NCI-H524 treated with DMSO at 0.1 percent for 48 hours (cell line): ENCODE measurements at places on chromosomes 12 and 14.

DNA sequence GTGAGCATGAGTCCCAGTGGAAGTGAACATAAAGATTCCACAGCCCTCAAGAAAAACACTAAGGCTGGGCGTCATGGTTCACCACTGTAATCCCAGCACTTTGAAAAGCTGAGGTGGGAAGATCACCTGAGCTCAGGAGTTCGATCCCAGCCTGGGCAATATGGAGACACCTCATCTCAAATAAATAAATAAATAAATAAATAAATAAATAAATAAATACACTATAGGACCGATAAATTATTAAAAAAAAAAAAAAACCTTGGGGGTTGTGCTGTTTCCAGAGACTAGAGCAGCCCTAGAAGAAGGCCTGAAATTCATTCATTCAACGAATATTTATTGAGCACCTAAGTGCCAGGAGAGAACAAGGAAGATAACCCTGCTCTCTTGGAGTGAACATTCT lies 1.5 kb upstream of the KANSL2 start:
- no peak for DNase-seq

GRCh38 chr12:26795910-26796309 lies 37.1 kb downstream of the ITPR2 start:
- DNase-seq = no peak

GRCh38 chr12:49227713-49228112 lies 37.2 kb upstream of the TUBA1C start:
- DNase-seq = peak; percentile 2

GRCh38 chr14:32865827-32866376 lies 72.8 kb upstream of the NPAS3 start:
- no peak for DNase-seq

DNA sequence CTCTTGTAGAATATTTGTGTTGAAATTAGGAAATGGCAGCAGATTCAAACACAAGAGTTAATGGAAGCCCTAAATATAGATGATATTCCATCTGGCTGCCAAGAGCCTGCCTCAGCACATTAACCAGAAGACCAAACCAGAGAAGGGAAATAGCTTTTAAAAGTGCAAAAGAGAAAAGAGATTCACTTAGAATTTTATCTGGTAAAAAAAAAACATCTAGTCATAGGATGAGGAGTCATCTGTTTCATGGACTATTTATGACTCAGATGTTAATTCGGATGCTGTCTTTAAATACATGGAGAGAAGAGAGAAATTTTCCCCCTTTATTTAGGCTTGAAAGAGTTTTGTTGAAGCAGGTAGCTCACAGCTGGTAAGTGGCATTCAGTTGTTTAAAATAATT lies 201.6 kb upstream of the NUDT4 start:
- no peak for DNase-seq

DNA sequence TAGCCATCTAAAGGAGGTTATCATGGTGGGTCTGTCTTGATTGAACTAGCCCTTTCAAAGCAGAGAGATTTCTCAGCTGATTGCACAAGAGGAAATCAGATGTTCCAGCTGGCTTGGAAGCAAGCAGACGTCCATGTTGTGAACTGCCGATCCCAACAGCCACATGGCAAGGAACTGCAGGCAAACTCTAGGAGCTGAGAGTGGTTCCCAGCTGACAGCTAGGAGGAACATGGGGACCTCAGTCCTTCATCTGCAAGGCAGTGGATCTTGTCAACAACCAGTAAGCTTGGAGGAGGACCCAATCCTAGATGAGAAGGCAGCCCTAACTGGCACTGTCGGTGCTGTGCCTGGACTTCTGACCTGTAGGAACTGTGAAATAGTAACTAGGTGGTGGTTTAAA lies 7.7 kb downstream of the ACVR1B start:
- DNase-seq = no peak

DNA sequence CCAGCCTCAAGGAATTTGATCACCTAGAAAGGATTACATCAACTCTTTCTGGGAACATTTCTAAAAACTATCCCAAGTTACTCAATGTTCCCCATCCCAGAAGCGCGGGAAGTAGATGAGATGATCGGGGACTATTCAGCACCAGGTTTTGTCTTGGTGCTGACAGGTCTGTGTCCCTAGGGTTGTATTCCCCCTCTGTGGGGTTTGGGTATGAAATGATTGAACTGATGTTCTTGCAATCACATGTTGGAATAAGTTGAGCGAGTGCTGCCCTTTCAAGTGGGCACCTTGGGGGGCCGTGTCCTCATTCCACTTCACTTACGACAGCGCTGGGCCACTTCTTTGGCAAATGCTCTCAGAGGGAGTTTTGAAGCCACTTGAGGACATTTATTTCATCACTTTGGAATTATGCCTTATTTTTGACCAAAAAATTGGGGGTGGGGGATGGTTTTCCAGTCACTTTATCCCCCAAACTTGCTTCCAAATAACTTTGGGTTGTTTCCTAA lies 69.8 kb downstream of the RFX4 start:
- no peak for DNase-seq

DNA sequence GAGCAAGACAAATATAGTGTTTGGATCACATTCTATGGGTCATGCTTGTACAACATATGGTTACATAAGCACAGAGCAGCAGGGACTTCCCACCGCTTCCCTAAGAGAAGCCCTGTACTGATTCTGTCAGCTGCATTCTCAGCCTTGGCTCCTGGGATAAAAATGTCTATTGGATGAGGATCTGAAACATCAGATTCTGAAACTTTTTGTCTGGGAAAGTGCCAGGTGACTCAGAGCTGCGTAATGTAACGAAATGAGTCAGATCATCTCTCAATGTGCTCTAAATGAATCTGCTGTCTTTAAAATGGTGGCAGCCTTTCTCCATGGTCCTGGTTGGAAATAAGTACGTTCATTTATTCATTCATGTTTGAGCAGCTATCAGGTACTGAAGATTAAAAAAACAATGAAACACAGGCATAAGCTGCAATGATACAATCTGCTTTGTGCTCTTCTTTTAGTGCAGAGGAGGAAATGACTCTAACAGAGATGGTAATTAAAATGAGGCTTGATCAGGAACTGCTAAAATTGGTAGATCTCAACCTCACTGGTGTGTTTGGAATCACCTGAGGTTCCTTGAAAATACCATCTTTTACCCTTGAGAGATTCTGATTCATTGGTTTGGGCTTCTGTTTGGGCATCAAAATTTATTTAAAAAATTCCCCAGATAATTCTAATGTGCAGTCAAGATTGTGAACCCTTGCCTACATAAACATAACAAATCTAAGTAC lies 99.1 kb upstream of the NAP1L1 start:
- DNase-seq = no peak

- peak; percentile 87 for DNase-seq
Measured at GRCh38 chr12:23083267-23083666, 458.3 kb downstream of the ETNK1 start.
